ENCODE measurements at places on chromosomes 3 and 15. TPM values are rescaled to one million over a fixed set of nuclear protein-coding genes. Genes with fewer than 3 reads are reported as not detected.

Gene STXBP5L
- not detected for total RNA-seq

DNA sequence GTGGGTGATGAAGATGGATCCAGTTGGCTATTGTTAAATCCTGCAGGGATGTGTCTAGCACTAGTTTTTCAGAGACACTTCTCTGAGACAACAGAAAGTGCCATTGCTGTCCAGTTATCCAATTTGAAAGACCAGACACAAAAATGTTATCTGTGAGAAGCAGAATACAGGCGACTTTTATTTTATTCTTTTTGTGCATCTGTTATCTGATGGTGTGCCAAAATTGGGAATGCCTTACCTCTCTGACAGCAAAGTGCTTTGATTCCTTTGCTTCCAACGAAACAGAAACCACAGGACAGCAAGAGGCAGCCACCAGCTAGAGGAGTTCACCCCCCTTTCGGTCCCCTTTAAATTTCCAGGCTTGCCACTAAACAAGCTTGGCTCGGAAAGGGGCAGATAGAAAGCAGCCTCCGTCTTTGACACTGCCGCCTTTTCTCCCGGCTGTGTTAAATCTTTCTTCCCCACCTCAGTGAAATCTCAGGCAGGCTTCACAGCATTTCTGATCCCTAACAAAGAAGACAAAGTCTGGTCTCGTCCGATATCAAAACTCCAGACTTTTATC is 17.7 kb upstream of the PRR20G start:
- no peak for DNase-seq

Gene PPP1R14D
- total RNA-seq = not detected

DNA sequence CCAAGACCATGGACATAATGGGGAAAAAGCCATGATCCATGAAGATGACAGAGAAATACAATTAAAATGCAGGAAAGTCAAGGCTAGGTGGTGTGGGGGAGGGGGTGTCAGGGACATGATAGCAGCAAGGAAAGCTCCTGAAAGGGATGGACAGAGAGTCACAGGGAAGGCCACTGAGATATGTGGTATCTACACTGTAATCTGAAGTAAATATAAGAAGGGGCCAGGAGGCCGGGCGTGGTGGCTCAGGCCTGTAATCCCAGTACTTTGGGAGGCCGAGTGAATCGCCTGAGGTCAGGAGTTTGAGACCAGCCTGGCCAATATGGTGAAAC is 62.5 kb downstream of the FOXP1 start:
- DNase-seq = no peak

Gene TMEM266
- not detected for total RNA-seq

Gene WDR72
- total RNA-seq = not detected

GRCh38 chr3:178671791-178672190 is 135.6 kb downstream of the KCNMB2 start:
- peak; percentile 84 for DNase-seq

Gene ANKRD34C
- total RNA-seq = not detected

- no peak for DNase-seq
These were observed 16.9 kb downstream of the ANPEP start for GRCh38 chr15:89797678-89798201.

Gene ACKR4
- 0.17 TPM for total RNA-seq

Gene LRRN1
- 37.0 TPM for total RNA-seq

Gene PLSCR5
- not detected for total RNA-seq

DNA sequence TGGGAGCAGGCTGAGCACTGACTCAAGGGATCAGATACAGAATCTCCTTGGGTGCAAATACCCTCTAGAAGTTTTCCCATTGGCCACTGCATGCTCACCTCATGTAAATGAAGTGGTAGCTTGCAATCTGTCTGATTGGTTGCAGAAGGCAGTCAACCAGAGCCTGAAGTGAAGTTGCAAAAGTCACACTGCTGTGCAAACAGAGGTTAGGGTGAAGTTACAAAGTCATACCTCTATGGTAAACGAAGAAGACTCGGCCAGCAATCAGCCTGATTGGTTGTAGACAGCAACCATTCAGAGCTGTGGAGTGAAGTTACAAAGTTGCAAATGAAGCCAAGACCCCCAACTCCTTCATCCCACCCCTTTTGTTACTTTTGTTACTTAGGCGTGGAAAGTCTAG is 27.1 kb downstream of the STARD9 start:
- no peak for DNase-seq

- DNase-seq = no peak
These were observed 67.5 kb upstream of the LCTL start for GRCh38 chr15:66633041-66633937.

- peak; percentile 33 for DNase-seq
These were observed 76.5 kb downstream of the PFN2 start for GRCh38 chr3:149894205-149894604.

DNA sequence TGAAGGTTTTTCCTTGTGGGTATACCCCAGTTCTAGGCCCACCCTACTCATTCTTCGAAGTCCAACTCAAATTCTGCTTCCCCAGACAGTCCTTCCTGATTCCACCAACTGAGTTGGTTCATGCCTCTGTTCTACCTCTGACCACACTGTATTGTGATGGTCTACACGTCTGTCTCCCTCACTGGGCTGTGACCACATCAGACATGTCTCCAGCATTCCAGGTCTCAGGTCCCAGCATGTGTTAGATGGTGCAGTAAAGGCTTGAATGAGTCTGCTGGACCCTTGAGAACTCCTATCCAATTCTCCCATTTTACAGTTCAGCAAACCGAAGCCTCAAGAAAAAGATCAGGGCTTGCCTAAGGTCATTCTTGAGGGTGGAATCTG is 2.8 kb upstream of the ATP2B2 start:
- no peak for DNase-seq

Gene FAM227B
- 5.5 TPM for total RNA-seq

Gene ISG20
- total RNA-seq = 1.0 TPM

DNA sequence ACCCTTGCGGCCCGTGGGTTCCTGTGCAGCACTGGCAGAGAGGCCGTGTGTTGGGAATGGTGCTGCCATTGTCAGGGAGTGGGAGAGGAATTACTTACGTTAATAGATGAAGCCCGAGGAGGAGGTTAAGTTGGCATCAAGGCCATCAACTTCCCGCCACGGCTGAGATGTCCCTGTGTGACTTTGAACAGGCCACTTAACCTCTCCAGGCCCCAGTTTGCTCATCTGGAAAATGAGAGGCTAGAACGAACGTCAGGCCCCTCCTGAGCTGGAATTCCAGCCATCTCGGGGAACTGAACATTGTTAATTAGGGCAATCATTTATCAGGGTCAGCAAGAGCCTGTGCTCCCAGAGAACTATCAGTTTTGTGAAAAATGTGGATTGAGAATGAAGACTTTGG is 91.4 kb upstream of the MYZAP start:
- DNase-seq = no peak
